ENCODE measurements at places on chromosomes 13 and 19.
A peak's percentile ranks its signal among the peaks of the same experiment; 100 is the strongest.

DNA sequence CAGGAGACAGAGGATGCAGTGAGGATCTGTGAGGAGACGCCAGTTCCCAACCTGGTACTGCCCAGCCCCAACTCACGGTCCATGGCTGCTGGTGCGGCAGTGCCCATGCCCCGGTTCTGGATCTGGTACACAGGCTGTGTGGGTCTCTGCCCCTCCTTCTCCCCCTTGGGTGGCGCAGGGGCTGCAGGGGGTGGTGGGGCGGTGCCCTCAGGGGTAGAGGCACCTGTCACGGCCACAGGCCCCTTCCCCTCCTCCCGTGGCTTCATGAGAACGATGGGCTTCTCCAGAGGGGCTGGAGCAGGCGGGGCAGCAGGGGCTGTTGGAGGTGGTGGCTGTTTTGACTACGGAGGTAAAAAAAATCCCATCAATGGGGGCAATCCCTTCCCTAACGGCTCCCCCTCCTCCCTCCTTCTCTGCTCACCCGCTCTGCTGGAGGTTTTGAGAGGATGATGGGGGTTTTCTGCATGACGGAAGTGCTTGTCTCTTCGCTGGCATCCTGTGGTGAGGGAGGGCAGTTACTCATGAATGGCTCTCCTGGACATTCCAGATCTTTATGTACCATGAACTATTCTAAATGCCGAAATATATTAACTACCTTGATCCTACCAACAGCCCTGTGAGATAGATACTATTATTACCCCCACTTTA is 7.1 kb downstream of the SMG9 start:
- DNase-seq: no peak

DNA sequence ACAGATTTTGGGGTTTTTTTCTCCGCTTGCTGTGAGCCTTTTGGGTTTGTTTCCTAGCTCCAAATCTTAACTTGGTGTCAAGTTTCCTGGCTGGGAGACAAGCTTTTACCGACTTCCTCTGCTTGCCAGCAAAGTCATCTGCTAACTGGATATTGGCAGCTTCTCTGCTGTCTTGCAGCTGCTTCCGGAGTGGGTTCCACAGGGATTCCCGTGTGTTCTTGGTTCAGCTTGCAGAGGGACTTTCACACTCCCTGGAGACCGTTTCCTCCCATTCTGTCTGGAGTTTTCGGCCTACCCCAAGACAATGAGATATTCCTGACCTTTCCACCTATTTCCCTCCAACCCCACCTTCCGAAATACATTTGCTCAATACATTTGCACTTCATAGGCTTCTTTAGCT is 2.2 kb upstream of the COLGALT1 start:
- no peak for DNase-seq

GRCh38 chr13:90770334-90770733 is 577.2 kb upstream of the MIR17HG start:
- DNase-seq: no peak

DNA sequence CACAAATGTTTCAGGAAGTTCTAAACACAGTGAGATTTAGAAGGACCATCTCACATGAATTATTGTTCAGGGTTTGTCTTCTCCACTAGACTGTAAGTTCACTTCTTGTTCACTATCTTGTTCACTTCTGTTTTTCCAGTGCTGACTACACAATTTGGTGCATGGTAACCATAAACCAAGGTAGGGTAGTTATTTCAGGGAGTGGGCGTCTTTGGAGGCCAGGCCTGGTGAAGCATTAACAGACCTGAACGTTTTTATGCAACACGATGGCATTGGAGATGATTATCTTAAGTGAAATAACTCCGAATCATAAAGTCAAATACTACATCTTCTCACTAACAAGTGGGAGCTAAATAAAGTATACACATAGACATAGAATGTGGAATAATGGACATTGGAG is 14.4 kb upstream of the OXGR1 start:
- no peak for DNase-seq

DNA sequence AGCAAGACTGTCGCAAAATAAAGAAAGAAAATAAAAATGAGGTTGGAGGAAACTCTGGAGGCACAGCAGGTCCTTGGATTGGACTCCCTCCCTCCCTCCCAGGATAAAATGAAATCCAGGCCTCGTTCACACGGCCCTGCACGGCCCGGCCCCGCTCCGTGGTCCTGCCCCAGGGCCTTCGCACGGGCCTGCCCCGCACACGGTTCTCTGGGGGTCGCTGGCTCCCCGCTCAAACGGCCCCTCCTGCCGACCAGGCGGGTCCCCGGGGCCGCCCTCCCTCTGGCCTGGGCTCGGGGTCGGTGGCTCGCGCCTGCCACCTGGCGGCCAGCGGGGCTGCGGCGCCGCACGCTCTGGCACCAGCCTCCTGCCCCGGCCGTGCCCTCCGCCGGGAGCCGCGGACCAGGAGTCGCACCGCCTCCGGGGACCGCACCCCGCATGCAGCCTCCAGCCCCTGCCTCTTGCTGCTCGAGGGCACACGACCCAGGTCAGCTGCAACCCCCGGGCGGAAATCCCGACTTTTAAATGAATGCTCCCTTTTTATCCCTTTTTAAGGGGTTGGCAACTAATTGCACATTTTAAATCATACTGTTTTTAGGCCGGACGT is 1.5 kb upstream of the WDR18 start:
- DNase-seq: peak; percentile 79

GRCh38 chr13:28820099-28821051 is at the start of gene MTUS2:
Gene MTUS2, plus strand, starts transcription at chr13:28820339.
- DNase-seq: peak; percentile 8

DNA sequence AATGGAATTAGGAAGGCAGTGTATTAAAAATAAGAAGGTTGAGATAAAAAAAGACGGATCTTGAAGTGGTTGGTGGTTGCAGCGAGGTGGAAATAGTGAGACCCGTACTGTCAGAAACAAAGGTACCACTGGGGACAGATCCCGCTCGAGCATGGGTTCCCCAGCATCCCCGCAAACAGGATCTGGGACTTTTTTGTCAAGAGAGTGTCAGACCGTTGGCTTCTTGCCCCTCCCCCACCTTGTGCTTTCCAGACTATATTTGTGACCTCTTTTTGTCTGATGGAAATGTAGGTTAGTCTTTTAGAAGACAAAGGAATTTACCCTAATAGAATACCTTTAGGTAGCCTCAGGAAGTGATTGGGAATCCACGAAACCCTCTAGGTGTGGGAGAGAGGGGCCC is 4.2 kb downstream of the GATAD2A start:
- no peak for DNase-seq

DNA sequence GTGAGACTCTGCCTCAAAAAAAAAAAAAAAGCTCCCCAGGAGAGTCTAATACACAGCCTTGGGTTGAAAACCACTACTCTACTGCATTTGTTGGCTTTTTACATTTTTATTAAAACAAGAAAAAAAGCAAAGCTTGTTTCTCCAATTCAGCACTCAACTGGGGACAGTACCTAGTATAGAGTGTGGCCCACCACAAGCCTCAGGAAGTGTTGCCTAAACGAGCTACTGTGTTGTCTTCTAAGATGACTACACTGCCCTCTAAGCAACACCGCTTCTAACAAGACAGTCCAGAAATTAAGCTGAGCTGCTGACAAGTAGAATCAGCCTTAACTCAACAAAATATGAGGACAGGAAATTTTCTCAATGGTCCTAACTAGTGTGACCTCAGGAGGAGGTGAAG is 522.2 kb downstream of the FGF9 start:
- no peak for DNase-seq

DNA sequence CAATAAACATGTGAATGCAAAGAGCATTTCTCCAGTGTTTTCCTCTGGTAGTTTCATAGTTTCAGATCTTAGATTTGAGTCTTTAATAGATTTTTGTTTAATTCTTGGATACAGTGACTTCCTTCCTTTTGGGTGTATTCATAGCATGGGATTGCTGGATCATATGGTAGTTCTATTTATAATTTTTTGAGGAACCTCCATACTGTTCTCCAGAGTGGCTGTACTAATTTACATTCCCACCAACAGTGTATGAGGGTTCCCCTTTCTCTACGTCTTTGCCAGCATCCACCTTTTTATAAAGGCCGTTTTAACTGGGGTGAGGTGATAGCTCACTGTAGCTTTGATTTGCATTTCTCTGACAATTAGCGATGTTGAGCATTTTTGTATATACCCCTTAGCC is 9.3 kb upstream of the CALM3 start:
- DNase-seq: no peak

GRCh38 chr13:71169180-71169579 is 697.8 kb downstream of the DACH1 start:
- DNase-seq: no peak

GRCh38 chr19:7188698-7189629 is 105.2 kb downstream of the INSR start:
- no peak for DNase-seq

DNA sequence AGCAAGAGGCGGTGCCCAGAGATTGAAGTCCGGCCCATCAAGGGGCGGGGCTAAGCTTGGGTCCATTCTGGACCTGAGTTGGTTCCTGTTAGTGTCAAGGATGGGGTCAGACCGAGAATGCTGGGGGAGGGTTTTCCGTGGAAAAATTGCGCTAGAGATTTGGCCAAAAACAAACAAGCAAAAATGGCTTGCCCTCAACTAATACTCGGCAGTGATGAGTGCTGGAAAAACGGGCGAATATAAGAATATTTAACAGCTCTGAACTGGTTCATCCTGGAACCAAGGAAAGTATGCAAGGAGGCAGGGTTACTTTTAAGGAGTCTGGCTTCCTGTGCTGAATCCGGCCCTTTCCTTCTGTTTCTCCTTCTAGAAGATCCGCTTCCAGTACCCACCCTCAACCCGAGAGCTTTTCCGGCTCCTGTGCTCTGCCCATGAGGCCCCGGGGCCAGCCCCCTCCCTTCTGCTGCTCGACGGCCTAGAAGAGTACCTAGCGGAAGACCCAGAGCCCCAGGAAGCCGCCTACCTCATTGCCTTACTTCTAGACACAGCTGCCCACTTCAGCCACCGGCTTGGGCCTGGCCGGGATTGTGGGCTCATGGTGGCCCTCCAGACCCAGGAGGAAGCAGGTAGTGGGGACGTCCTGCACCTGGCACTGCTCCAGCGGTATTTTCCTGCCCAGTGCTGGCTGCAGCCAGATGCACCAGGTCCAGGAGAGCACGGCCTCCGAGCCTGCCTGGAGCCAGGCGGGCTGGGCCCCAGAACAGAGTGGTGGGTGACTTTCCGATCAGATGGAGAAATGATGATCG is 880 bp downstream of the SWSAP1 start:
- peak; percentile 65 for DNase-seq

- DNase-seq: no peak
Measured at GRCh38 chr19:12913851-12914690, 5.0 kb downstream of the SYCE2 start.

GRCh38 chr13:89393758-89394304 is 1722.7 kb downstream of the SLITRK5 start:
- DNase-seq: no peak

GRCh38 chr13:44464471-44464870 is 90.8 kb downstream of the SERP2 start:
- DNase-seq: no peak

DNA sequence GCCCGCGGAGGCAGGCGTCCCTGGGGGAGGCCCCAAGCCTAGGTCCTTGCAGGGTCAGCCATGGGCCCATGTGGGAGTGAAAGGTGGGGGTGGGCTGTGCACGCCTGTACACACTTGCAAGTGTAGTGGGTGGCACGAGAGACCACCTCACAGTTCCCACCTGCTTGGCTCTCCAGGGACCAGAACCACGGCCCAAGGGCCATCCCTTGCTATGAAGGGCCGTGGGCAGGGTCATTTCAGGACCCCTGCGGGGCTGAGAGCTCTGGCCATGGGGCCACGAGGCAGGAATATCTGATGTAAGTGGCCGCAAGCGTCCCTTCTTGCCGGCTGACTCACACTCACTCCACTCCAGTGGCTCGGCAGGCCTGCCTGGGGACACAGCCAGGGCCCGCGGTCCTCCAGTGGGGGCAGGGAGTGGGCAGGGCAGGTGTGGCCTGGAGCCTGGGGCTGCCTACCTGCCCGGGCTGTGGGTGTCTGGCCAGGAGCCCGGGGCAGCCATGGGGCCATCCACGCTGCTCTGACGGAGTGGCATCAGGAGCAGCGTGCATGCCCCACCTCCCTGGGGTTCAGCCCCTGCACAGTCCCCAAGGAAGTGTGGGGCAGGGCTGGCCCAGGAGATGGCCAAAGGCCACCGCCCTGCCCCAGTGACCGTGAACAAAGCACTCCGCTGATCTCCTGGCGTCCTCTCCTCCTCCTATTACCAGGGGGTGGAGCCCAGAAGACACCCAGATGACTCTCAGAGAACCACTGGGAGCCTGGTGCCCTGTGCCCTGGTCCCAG is 8.6 kb upstream of the MKNK2 start:
- no peak for DNase-seq

GRCh38 chr13:75530549-75530961 is 7.1 kb downstream of the COMMD6 start:
- no peak for DNase-seq

DNA sequence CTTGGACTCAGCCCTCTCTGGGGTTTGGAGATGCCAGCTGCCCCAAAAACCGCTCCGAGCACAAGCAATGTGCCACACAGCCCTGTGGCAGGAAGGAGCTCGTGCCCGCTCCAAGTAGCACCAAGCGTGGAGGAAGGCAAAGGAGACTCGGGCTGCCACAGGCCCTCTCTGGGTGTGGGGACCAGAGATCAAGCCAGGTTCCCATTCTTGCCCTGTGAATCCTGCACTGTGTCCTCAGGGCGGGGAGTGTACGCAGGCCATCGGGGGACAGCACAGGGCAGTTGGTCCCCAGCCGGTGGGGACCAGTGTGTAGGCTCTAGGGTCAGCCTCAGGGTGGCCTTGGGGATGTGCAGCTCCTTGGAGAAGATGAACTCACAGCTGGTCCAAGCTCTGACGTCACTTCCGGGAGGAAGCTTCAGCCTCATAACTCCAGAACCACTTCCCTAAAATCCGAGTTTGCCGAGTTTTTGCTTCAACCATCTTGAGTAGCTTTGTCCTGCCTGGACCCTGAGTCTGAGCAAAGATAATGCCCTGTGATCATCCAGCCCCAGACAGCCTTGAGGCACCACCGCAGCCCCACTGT is 9.3 kb upstream of the CPAMD8 start:
- DNase-seq: no peak

DNA sequence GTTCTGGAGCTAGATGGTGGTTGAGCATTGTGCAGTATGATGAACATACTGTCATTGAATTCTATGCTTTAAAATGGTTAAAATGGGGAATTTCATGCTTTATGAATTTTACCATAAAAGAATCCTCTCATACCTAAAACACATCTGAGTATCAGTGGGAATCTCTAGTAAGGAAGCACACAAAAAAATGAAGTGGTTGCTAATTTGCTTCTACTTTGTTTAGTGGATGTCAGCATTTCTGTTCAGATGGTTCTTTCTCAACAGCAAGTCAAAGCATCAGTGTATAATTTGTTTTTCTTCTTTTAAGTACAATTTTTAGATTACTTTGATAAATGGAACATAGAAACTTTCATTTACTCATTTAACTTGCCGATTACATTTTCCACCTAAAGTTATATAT is 52.1 kb upstream of the AKAP11 start:
- DNase-seq: no peak

- DNase-seq: no peak
Measured at GRCh38 chr19:964761-965694, 19.1 kb upstream of the WDR18 start.
